Activated naive CD4-positive, alpha-beta T cell (primary cell): ENCODE measurements at places on chromosomes 12 and 14.

DNA sequence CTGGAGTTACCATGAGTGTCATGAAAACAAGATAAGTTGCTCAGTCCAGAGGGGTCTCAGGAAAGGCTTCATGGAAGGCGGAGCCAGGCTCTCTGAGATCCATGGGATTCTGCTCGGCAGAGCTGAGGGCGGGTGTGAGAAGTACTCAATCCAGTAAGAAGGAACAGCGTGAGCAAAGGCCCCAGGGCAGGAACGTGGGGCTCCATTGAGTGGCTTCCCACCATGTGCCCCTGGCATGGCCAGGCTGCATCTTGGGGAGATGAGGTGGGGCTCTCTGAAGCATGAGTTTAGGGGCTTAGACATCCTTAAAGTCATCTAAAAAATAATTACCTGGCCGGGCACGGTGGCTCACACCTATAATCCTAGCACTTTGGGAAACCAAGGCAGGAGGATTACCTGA is 58.0 kb downstream of the ARL6IP4 start:
- DNase-seq, result no peak

- no peak for DNase-seq
These were observed 292.2 kb upstream of the CRY1 start for GRCh38 chr12:107385509-107385908.

DNA sequence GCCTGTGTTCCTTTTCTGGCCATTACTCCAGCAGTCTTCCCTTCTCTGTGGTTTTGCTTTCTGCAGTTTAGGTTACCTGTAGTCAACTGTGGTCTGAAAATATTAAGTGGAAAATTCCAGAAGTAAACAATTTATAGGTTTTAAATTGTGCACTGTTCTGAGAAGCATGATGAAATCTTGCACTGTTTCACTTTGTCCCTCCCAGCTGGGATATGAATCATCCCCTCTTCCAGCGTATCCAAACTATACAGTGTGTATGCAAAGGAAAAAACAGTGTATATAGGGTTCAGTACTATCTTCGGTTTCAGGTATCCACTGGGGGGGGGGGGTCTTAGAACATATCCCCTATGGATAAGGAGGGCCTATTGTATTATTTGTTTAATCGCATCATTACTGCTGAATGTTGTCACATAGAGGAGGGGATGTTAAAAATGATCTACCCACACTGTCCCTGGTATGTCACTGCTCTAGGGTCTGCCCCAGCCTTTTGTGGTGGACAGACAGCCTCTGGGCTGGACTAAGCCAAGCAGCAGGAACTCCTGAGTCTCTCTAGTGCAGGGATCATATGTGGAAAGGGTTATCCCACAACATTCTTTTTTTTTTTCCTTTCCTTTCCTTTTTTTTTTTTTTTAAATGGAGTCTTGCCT is 109.1 kb upstream of the MAX start:
- DNase-seq, result no peak

DNA sequence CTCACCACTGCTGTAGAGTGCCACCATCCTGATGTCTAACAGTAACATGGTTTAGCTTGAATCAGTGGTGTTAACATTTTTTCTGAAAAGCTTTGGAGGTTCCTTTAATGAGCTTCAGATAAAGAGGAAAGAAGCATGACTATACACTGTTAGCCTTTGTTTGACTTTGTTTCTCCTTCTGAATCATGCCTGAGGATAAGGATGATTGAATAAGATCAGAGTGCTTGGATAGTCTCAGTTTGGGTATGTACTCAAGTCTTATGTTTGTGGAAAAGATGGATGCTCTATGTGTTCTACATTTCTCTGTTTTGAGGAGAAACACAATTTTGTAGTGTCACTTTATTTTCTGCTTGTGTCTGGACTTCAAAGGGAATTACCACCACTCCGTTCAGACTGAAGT is 42.0 kb downstream of the GPATCH2L start:
- no peak for DNase-seq

DNA sequence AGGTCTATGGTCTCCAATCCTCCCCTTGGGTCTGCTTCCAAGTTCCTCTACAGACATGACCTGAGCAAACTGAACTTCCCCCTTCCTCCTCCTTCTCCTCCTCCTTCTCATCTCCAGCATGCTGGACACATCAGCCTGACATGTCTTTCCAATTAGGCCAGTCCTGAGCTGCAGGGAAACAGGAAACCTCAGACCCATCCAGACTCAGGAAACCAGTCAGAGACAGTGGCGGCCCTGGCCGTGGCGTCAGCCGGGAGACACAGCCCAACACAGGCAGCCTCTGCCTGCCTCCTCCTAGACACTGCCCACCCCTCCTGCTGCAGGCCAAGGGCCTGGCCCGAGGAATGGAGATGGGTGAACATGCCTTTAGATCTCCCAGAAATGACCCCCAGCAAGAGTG is 468.8 kb downstream of the BCL11B start:
- DNase-seq, result no peak

DNA sequence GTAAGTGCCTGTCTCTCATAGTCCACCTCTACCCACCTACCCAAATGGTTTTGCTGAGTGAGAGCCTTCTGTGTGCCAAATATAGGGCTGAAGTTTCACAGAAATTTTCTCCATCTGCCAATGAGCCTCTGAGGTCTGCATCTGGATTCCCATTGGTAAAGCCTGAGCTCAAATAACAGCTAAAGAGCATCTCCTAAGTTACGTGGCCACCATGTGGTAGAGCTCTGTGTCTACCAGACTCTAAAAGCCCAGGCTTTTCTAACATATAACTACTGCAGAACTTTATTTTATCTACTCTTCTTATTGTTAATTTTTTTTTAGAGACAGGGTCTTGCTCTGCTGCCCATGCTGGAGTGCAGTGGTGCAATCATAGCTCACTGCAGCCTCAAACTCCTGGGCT is 16.0 kb downstream of the AMDHD1 start:
- DNase-seq, result no peak

- no peak for DNase-seq
These were observed 28.0 kb upstream of the TSPAN9 start for GRCh38 chr12:3049176-3049575.
